Left lung (tissue), 14 donors: ENCODE measurements at places on chromosomes 5 and 9.
A peak's percentile ranks its signal among the peaks of the same experiment; 100 is the strongest.

- DNase-seq = no peak
Observed at GRCh38 chr5:79333852-79334557, 98.1 kb downstream of the JMY start.

DNA sequence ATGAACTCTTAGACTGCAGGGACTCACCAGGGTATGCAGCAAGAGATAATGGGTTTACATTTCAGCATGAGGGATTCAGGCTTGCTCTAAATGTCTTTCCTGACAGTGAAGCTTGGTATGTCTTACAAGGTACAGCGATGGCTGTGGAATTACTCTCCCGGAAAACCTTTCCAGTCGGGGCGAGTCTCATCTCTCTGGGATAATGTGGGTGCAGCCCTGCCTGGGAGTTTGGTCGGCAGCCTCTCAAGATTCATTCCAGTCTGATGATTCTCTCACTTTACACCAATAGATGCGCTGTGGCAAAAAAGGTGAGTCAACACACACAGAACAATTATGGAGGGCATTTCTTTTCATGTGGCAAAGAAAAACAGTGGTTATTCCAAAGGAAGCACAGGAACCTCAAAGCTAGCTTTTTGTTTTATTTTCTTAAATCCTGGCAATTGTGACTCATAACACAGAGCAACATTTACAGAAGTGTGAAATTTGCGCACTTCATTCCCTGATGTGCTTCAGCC, 190.3 kb downstream of the DCP2 start:
- no peak for DNase-seq

DNA sequence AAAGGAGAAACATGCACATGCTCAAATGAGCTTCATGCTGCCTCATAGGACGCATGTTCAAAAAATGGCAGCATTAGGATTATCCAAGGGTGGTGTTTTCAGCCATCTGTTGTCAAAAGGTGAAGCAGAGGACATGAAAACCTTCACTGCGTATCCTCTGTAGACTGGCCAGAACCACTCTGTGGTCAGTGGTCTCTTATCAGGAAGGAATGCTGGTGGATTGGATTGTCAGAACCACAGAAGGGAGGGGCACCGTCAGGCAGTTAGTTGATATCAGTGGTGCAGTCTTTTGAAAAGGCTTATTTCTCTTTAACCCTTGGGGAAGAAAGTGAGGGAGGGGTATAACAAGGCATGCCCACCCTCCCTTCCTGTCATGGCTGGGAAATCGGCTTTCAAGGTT, 100.1 kb downstream of the FBXL7 start:
- DNase-seq = no peak

DNA sequence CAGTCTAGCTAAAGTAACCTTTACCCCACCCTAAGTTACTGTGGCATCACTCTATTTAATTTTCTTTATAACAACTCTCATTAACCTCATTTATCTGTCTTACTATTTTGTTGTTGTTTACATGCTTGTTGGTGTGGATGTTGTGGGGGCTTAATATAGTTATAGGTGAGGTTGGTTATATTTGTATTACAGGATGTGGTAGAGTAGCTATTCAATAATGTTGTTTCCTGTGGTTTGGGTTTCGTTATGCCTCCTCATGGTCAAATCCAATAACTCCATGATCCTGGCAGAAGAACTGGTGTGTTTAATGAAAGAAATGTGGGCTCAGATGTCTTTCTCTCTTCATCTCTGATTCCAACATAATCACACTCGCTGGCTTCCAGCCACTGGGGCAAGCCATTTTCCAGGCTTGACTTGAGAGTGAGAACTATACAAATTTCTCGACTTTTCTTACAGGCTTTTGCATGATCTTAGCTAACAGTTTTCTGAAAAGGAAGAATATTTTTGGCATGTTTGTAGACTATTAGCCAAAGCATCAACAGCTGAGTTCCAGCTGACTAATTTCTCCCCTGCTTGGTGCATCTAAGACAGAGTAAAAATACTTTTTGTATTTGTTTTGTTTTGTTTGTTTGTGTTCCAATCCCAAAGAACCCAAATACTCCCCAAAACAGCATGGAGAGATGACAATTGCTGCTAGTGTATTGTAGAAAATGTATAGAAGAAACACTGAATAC, 303.7 kb upstream of the PAPPA start:
- DNase-seq = peak; percentile 16

GRCh38 chr5:179417016-179417415, 71.8 kb upstream of the ADAMTS2 start:
- peak; percentile 48 for DNase-seq

DNA sequence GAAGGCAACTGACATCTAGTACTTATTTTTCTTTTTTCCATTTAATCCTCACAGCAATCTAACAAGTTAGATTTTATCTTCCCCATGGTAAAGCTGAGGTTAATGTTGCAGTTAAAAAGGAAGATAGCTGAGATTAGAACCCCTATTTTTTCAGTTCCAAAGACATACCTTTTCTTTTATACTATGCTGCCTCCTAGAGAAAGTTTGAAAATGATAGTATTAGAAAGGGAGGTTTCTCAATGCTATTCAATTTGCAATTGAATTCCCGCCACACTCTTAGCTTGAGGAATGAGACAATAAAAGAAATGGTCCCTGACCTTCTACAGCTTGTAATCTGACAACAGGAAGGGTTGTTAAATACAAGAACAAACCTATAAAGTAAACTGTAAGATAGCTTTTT, 195.9 kb upstream of the TRIM32 start:
- no peak for DNase-seq

- DNase-seq = no peak
Observed at GRCh38 chr5:174398171-174398570, 326.2 kb upstream of the MSX2 start.

- DNase-seq = no peak
Observed at GRCh38 chr5:146967646-146968045, 89.1 kb upstream of the PPP2R2B start.

- no peak for DNase-seq
Observed at GRCh38 chr9:120999317-120999716, 50.8 kb downstream of the C5 start.

- DNase-seq = no peak
Observed at GRCh38 chr9:24096756-24097155, 270.7 kb upstream of the ELAVL2 start.

DNA sequence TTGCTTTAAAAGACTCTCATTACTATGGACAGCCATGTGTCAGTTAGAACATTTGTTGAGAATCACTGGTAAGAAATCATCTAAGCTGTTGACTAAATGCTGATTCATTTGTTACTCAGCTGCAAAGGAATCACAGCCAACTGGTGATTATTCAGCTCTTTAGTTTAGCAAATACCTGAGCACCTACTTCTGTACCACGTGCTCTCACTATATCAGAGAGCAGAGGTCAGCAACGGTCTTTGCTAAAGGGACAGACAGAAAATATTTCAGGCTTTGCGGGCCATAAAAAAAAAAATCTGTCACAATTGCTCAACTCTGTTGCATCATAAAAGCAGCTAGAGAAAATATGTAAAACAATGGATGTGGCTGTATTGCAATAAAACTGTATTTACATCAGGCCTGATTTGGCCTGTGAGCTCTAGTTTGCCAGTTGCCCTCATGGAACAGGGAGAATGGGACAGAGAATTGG, 377.6 kb downstream of the DNAH5 start:
- no peak for DNase-seq
